Astrocyte (in vitro differentiated cells and primary cell): ENCODE measurements at places on chromosomes 1 and 21. TPM values are rescaled to one million over a fixed set of nuclear protein-coding genes. Genes with fewer than 3 reads are reported as not detected.

DNA sequence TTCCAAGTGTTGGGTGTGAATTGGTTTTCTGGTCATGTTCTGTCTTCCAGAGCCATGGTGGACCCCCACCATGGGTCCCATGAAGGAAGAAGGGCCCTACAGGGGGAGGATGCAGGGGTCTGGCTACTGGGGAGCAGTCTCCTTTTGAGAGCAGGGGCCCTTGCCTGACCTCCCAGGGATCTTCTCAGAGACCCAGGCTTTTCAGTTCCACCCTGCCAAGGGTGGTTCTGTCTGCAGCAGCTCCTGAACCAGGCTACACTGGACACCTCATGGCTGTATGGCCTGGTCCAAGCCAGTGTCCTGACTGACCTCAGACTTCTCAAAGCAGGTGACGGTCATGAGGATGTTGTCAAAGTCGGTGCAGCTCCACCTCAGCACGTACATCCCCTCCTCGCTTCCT is 109.0 kb downstream of the JAK1 start:
- DNase-seq = no peak

- no peak for DNase-seq
Observed at GRCh38 chr1:204509186-204509635, 7.0 kb upstream of the MDM4 start.

- no peak for DNase-seq
Observed at GRCh38 chr1:55214212-55214933, 791 bp downstream of the USP24 start.

DNA sequence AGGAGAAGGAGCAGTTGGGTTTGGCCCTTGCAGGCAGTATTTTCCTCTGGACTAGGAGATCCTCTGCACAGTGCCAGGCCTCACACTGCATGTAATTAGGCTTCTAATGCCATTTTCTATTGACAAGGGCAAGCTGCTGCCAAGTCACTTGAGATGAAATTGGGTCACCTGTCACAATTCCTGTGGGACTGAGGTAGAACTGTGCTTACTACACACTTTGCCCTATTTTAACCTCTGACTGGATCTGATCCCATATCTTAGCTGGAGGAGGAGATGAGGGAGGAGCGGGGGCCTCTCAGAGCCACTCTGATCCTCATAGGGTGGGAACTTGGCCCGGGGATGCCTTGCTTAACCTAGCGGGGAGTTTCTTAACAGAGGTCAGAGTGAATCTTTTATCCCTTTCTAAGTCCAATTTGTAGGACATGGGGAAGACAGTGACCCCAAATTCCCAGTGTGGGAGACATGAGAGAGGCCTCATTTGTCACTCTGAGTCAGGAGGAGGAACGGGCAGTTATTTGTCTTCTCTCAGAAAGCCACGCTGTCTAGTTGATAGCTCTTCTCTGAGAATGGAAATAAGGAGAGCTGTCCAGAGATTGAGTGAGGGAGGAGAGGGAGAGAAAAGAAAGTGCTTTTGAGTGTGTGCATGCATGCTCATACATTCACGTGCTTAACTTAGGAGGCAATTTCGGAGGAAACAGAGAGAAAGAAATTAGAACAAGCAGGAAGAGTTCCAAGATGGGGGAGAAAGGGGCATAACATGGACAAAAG is 121.3 kb downstream of the CACNA1E start:
- no peak for DNase-seq

- no peak for DNase-seq
Observed at GRCh38 chr21:42122808-42123207, 51.7 kb downstream of the UMODL1 start.

The CIART gene
- total RNA-seq = 4.8 and 6.3 TPM in 2 replicates
